ENCODE measurements at places on chromosomes 4 and X.
A peak's percentile ranks its signal among the peaks of the same experiment; 100 is the strongest.

DNA sequence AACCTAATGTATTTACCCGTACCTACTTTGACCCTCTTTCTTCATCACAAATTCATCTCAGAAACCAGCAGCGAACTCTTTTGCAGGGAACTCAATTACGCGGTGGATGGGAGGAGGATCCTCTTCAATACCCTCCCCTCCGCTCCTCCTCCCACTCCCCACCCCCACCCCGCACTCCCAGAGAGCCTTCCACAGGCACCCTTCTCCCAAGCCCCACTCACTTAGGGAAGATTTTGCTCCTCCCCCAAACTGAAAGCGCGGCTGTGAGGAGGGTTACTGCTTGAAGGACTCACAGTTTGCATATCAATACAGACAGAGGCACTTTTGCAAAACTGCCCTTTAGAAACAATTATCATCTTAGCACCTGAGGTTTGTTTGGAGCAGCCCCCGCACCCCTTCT lies 960 bp upstream of the IL1RAPL1 start:
- DNase-seq: no peak

- DNase-seq: no peak
Observed at GRCh38 chr4:100970414-100970813, 376.9 kb downstream of the PPP3CA start.

DNA sequence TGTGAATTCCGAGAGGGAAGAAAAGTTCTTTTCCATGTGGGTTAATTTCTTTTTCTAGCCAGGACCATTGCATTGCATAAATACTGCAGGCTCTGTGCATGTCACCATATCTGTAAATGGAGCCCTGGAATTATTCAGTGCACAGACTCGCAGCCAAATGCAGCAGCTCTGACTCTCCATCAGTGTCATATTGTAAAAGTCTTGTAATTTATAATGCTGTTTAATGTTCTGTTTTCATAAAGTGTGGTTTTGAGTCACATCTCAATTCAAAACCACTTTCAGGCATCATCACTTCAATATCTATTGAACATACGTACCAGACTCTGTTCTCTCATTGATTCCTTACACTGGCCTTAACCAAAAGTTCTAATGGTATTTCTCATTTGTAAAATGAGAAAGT lies 193.9 kb upstream of the RPL34 start:
- DNase-seq: no peak

DNA sequence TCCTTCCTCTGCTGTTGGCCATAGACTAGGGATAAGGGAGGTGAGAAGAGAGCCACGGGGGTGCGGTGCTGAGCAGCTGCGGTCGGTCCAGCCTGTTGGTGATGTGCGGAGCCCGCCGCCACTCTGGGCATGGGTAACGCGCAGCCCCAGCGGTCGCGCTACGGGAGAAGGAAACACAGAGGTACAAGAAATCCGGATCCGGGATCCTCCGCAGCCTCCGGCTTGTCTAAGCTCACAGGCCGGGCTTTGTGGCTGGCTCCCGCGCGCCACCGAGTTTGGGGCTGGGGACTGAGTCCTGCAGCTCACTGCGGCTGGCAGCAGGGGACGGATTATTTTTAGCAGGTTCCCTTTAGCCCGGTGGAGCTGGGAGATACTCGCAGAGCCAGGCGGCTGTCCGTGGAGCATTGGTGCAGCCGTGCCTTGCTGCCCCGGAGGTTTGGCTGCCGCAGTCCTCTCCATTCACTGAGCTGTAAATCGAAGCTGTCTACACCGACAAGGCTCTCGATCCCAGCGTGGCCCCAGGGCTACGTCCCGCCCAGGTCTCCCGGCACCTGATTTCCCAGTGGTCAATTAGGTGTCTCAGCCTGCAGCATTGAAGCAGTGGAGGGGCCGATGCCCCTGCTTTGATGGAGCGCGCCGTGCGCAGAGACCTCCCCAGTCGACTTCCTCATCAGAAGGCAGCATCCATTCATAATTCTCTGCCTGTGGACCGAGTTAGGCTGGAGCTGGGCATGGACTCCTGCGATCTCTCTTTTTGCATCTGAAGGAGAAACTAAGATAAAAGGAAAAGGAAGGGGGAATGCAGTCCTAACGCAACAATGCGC lies 81.9 kb upstream of the SCML1 start:
- no peak for DNase-seq

DNA sequence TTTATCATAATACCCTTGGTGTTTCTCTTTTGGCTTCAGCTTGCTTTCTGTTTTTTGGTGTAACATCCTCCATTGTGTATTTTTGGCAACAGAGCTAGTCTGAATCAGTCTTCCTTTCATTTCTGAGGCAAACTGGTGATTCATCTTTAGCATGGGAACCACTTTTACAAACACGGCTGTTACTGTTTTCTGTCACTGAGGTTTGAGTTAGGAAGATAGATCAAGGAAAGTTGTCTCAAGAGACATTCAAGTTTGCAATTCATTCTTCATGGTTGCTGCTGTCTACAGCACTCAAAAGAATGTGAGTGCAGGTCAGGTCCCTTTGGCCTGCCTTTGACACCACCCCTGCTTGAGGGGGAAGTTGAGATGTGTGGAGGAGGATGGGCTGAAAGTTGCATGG lies 36.3 kb downstream of the IL21 start:
- DNase-seq: no peak

DNA sequence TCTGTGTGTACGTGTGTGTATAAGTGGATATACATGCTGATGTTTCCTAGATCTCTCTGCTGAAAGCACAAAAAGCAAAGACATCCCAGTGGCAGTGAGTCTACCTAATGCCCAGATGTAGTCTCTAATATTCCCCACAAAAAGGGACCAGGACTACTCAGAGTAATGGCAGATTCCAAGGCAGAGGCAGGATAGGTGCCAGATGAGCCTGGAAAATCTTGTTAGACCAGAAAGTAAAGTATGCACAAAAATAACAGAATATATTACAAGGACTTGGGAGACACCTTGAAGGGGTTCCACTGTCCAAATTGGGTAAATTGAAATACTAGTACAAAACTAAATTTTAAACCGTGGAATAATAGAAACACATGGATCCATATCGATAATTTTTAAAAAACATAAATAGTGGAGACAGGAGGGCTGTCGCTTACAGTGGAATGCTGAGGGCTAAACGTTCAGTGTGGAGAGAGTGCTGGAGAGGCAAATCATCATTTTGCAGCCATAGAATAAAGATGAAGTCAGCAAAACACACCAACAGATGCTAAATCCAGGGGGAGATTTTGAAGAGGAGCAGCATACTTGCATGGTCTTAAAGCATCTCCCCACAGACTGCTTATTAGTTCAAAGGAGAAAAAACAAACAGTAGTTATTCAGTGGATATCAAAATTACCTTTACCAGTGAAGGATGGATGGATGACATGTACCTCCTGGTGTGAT lies 123.4 kb upstream of the TSPAN5 start:
- no peak for DNase-seq

DNA sequence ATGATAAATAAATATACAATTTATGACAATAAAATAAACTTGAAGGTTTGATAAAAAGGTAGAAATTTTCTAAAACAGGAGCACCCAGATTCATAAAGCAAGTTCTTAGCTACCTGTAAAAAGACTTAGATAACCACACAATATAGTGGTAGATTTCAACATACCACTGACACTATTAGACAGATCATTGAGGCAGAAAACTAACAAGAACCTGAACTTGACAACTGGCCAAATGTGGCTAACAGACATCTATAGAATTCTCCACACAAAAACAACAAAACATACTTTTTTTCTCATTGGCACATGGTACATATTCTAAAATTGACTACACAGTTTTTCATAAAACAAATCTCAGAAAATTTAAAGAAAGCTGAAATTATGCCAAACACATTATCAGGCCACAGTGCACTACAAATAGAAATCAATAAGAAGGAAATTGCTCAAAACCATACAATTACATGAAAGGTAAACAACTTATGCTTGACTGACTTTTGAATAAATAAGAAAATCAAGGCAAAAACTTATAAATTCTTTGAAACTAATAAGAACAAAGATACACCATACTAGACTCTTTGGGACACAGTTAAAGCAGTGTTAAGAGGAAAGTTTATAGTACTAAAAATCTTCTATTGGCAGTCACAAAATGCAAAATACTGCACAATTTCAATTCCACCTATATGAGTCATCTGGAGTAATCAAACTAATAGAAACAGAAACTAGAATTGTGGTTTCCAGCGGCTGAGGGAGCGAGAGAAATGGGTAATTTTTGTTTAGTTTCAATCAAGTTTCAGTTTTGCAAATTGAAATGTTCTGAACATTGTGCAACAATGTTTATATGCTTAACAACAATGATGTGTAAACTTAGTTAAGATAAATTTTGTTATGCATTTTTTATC lies 925.6 kb downstream of the SH3BGRL start:
- no peak for DNase-seq

DNA sequence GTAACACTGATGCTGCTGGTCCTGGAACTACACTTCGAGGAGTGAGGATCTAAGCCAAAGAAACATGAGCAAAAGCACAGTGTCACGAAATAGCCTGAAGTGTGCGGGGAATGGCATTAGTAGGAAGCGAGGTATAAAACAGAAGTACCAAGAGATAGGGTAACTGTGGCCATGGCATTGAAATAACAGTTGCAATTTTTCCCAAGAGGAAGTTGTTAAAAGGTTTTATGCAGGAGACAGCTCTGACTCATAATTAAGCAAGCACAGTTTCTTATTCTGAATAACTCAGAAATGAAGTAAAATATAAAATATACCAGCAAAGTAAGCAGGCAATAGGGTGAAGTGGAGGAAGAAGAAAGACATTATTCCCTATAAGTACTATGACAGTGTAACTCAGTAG lies 90.3 kb upstream of the TMEM150C start:
- DNase-seq: no peak

GRCh38 chr4:112648263-112649054 lies 11.5 kb downstream of the LARP7 start:
- no peak for DNase-seq

- peak; percentile 34 for DNase-seq
Observed at GRCh38 chr4:121950680-121951520, 960 bp downstream of the TRPC3 start.

DNA sequence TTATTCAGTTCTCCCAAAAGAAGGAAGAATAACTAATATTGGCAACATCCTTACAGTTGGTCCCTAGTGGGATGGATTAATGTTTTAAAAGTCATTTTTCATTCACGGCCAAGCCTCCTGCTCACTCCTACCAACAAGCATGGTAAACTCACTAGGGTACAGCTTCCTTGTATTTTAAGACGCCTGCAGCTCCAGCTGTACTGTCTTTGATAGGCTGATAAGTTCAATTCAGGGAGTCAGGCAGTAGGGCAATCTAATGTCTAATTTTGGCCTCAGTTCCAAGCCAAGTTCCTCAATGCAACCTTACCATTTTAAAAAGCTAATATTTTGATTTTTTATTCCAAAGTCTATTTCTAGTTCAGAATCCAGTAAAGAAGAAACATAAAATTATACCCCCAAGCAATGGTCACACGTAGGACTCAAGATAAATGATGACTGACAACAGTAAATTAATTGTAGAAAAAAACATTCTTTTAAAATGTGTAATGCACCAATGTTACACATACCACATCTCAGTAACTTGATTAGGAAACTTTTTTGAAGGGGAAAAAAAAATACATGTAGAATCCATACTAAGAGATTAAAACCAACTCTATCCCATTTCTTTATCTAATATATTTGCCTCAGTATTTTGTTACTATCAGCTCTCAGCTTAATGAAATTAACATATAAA lies 9.3 kb downstream of the LCORL start:
- no peak for DNase-seq

GRCh38 chr4:20203508-20203907 lies 48.2 kb upstream of the SLIT2 start:
- no peak for DNase-seq

- no peak for DNase-seq
Observed at GRCh38 chr4:69717778-69718177, 42.6 kb downstream of the SULT1B1 start.

GRCh38 chr4:80183250-80184052 lies 13.9 kb upstream of the PRDM8 start:
- peak; percentile 44 for DNase-seq

GRCh38 chrX:39779952-39780783 lies 317.6 kb downstream of the BCOR start:
- no peak for DNase-seq

DNA sequence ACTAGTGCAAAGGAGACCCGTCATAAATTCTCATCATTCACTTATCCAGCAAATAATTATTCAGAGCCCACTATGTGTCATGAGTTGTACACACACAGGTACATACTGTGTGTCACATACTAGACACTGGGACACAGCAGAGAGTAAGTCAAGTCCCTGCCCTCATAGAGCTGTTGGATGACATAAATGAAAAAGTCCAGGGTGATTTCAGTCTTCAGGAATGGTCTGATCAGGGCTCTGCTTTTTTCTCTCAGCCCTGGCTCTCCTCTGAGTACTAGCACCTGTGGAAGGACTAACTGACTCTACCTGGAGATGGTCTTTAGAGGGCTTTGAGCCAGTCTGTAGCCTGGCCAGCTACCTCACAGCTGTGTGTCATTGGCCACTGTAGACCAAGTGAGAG lies 198.0 kb upstream of the LEF1 start:
- DNase-seq: no peak

DNA sequence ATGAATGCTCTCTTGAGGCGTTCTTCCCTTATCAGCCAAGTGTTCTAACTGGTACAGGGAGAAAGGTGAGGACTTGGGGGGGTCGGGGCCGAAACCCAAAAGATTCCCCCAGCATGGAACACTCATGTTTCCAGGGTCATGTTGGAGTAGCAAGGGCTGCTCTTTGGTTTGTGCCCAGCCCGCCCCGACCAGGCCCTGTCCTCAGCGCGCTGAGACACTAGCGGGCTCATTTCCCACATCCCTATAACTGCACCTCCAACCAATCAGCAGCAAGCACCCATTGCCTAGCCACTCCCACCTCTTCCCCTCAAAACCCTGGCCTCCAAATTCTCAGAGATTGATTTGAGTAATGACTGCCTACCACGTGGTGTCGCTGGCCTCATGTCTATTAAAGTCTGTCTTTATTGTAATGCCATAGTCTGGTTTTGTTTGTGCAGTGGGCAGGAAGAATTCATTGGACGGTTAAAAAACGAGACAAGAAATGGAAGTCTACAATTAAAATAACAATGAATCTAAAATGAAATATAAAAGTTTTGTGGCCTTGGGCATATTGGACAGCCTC lies 1928.4 kb downstream of the STIM2 start:
- no peak for DNase-seq

- no peak for DNase-seq
Observed at GRCh38 chrX:100435726-100436125, 25.7 kb upstream of the PCDH19 start.

- DNase-seq: no peak
Observed at GRCh38 chr4:46839128-46839527, 69.9 kb downstream of the COX7B2 start.

Measured in germinal center (tissue), 1 donor.